ENCODE measurements at places on chromosomes 3 and 15. TPM values are rescaled to one million over a fixed set of nuclear protein-coding genes. Genes with fewer than 3 reads are reported as not detected.

DNA sequence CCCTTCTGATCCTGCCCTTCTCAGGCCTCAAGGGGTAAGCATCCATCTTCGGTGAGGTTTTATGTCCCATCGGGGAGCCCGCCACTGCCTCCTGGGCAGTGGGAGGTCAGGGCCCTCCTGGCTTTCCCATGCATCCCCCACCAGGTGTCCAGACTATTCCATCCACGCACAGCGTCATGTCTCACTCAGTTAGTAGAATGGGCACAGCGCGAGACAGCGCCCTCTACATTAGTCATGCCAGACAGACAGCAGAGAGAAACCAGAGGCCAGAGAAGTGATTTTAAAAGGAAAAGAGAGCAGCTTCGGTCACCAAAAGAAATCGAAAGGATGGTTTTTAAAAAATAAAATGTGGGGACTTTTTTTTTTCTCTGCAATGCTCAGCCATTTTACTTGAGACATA is 49.8 kb downstream of the ZDHHC3 start:
- H3K4me3 ChIP-seq: no peak overlapping the region
- no peaks in the 10 kb centered on the region for H3K27me3 ChIP-seq
- no peaks in the 10 kb centered on the region for H3K4me1 ChIP-seq
- no peak for DNase-seq

DNA sequence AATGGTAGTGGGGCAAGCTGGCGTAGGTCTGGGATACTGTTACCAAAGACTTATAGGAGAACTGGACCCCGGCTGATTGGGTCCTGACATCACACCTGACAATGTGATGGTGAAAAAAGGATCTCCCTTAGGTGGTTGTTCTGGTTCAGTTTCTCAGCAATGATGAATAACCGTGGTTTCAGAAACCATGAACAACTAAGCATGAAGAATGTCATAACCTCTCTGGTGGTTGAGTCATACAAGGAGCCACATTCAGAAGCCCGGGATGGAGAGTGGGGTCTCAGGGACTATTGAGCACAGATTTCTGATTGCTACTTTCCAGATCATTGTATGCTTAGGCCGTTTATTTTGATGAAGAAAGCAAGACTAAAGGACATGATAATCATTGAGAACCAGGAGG is 17.4 kb downstream of the GPR160 start:
- no peaks in the 10 kb centered on the region for H3K36me3 ChIP-seq
- no peak overlapping the region for H3K27ac ChIP-seq
- peaks cover 3% of the 10 kb centered on the region for H3K4me1 ChIP-seq
- DNase-seq: no peak
- no peak overlapping the region for H3K4me3 ChIP-seq

GRCh38 chr3:101996832-101997231 is 147.5 kb downstream of the NFKBIZ start:
- no peak overlapping the region for H3K27ac ChIP-seq
- no peak overlapping the region for H3K4me3 ChIP-seq
- no peaks in the 10 kb centered on the region for H3K36me3 ChIP-seq
- DNase-seq: no peak

Gene RAB43
- polyA plus RNA-seq: 15.5 TPM

DNA sequence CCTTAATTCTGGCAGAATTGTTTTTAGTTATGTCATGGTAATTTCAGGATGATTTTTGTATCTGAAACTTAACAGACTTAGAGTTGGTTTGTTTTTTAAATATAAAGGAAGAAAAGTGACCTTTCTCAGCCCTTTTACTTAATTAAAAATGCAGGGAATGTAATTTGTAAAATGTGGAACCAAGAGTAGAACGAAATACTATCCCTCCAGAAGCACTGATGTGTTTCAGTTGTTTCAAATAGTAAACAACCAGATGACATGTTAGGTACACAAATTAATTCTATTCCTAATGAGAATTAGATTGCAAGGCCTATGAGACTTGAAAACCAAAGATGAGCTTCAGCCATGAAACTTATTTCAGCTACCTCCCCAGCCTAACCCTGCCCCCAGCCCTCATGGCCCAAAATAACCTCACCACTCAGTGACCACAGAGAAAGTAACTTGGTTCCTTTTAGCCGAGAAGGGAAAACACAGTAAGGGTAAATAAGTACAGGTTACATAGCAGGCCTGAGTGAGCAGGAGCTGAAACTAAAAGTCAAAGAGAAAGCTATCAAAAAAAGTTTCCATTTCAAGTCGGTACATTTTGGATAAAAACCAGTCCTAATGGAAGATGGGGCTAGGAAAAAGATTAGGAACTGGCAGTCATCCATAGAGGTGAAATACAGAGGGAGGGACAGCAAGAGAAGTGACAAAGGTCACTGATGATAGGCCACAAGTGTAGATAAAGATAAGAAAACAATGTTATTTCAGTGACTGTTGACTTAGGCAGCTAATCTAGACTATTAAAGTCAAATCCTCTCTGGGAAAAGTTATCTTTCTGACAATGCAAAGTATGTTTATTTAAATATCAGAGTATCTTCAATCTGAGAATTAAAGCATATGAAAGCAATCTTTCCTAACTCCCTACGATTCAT is 23.2 kb downstream of the SENP8 start:
- H3K4me1 ChIP-seq: peaks cover under 1% of the 10 kb centered on the region
- no peaks in the 10 kb centered on the region for H3K36me3 ChIP-seq
- H3K4me3 ChIP-seq: no peak overlapping the region

Gene ATP13A5
- not detected for polyA plus RNA-seq

DNA sequence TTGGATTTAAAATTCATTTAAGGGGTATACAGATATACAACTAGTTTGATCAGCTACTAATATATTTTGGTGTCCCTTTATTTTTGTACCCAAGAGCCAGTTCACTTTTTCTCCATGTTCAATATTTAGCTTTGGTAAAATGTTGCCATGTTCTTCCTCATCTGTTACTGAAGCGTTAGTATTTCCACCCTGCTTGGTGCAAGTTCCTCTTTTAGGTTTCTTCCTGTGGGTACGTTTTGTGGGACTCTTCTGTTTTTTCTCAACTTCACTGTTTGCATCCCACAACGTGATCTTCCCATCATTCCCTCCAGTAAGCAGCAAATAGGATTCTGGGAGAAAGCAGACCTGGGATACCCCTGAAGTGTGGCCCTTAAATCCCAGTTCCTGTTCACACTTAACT is 14.1 kb downstream of the WDR53 start:
- peak overlapping the region; percentile 76 for H3K27ac ChIP-seq
- peak overlapping the region; percentile 66 for H3K4me3 ChIP-seq
- H3K4me1 ChIP-seq: peaks cover 22% of the 10 kb centered on the region
- H3K27me3 ChIP-seq: no peaks in the 10 kb centered on the region

DNA sequence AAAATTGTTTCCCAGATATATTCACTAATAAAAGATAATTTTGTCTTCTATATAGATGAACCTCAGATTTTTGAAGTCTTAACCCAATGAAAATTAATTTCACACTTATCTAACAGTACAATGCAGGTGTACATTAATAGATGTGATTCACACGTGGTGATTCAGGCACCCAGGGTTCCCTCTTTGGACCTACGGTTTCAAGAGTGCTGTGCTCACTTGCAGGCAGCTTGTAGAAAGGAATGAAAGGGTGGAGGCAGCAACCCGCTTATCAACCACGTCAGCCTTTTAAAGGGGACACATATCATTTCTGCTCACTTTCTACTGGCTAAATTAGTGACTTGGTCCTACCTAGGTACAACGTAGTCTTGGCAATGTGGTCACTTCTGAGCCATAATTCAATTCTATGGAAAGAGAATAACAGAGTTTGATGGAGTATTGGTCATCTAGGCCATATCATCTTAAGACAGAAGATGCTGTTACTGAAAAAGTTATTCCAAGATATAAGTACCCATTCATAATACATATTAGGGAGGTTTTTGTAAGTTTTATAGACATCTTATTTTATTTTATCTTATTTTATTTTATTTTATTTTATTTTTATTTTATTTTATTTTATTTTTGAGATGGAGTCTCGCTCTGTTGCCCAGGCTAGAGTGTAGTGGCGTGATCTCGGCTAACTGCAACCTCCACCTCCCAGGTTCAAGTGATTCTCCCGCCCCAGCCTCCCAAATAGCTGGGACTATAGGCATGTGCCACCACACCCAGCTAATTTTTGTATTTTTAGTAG is 37.9 kb downstream of the ACP3 start:
- no peaks in the 10 kb centered on the region for H3K4me1 ChIP-seq
- DNase-seq: no peak
- no peak overlapping the region for H3K27ac ChIP-seq
- peaks cover 86% of the 10 kb centered on the region for H3K36me3 ChIP-seq
- no peaks in the 10 kb centered on the region for H3K27me3 ChIP-seq

Data from CD14-positive monocyte (primary cell).